Activated B cell treated with CpG ODN at 0.5 μM for 24 hours (primary cell): ENCODE measurements at places on chromosomes 5 and 9.
A peak's percentile ranks its signal among the peaks of the same experiment; 100 is the strongest.

GRCh38 chr9:111815285-111816070, 20.7 kb upstream of the SHOC1 start:
- no peaks in the 10 kb centered on the region for H3K36me3 ChIP-seq
- no peak overlapping the region for H3K27ac ChIP-seq
- H3K27me3 ChIP-seq: no peaks in the 10 kb centered on the region

- no peaks in the 10 kb centered on the region for H3K4me1 ChIP-seq
- H3K27ac ChIP-seq: no peak overlapping the region
- no peak for DNase-seq
These were observed 95.1 kb downstream of the MAP1B start for GRCh38 chr5:72202331-72202825.

DNA sequence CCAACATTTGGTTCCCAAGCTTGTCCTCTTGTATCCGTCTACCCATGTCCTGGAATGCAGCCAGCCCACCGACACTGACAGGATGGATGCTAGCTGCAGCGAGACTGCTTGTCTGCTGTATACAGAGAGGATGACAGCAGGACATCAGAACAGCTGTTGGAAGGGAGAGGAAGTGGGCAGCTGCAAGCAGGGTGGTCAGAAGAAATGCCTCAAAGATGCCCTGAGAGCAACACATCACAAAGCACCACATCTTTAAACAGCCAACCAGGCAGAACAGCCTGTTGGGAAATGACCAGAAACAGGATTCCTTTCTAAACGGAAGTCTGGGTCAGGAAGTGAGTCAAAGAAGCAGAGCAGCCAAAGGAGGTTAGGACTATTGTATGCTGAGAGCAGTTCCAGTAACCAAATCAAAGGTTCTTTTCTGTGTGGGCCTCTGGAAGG, 219.1 kb downstream of the NDUFS4 start:
- H3K36me3 ChIP-seq: no peaks in the 10 kb centered on the region
- no peak overlapping the region for H3K27ac ChIP-seq
- no peak for DNase-seq
- H3K4me3 ChIP-seq: no peak overlapping the region
- no peaks in the 10 kb centered on the region for H3K27me3 ChIP-seq

GRCh38 chr5:158908425-158909220, 191.1 kb downstream of the EBF1 start:
- H3K27ac ChIP-seq: peak overlapping the region; percentile 81
- peaks cover 48% of the 10 kb centered on the region for H3K36me3 ChIP-seq
- DNase-seq: no peak
- peaks cover 98% of the 10 kb centered on the region for H3K4me1 ChIP-seq
- peak overlapping the region; percentile 55 for H3K4me3 ChIP-seq
- H3K27me3 ChIP-seq: no peaks in the 10 kb centered on the region

DNA sequence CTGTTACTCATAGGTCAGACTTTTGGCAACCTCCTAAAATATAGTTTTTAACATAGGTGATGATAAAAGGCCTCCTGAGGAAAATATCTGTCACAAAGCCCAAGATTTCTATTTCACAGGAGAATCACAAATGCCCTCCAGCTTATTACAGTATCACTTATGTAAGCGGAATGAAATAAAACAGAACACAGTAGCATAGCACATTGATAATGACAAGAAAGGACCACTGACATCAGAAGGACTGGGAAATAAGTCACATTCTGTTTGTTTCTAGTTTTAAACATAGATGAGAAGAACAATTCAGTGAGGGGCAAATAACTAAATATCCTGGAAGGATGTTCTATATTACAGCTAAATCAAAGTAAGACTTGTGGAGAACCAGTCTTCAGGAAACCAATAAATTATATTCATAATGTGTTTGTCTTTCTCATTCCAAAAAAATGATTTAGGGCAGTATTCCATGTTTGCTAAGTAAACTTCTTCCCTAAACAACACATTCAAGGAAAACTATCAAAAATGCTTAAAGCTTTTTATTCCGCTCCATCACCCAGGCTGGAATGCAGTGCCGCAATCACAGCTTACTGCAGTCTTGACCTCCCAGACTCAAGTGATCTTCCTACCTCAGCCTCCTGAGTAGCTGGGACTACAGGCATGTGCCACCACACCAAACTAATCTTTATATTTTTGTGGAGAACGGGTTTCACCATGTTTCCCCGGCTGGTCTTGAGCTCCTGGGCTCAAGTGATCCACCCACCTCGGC, 20.8 kb upstream of the CTNNAL1 start:
- H3K27ac ChIP-seq: no peak overlapping the region
- peaks cover 64% of the 10 kb centered on the region for H3K36me3 ChIP-seq
- DNase-seq: no peak
- no peak overlapping the region for H3K4me3 ChIP-seq
- H3K27me3 ChIP-seq: no peaks in the 10 kb centered on the region

DNA sequence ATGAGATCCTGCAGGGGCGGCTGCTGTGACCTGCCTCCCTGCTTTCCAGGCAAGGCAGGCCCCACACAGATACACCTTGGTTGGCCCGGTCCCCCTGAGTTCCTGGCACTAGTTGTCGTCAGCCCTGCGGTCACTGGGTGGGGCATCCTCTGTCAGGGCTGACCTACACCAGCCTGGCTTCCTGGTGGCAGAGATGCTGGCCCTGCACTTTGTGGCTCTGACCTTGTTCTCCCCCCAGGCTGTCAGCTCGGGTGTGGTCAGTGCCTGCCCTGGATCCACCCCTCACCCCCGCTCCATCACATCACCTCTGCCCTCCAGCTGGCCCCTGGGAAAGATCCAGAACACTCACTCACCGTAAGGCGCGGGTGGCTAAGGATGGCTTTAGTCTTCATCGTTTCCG, 74.1 kb downstream of the PHF2 start:
- DNase-seq: no peak
- peaks cover 67% of the 10 kb centered on the region for H3K36me3 ChIP-seq
- H3K27ac ChIP-seq: no peak overlapping the region
- no peak overlapping the region for H3K4me3 ChIP-seq
- no peaks in the 10 kb centered on the region for H3K4me1 ChIP-seq

DNA sequence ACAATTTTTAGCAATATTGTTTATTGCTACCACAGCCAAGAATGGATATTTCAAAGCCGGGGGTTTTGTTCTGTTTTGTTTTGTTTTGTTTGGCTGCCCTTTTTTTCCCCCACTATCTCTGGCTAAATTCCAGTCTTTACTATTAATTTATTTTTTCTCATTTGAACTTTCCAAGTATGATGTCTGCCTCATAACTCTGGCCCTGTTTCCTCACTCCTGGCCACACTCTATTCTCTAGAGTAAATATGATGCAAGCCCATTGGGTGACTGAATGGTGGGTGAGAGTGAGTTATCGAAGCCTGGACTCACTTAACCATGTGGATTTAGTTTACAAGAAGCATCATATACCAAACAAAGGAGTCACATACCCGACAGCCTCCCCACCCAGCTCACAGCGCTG, 41.9 kb downstream of the WDR36 start:
- H3K4me1 ChIP-seq: no peaks in the 10 kb centered on the region
- no peak overlapping the region for H3K4me3 ChIP-seq
- DNase-seq: no peak
- H3K27ac ChIP-seq: no peak overlapping the region
- H3K27me3 ChIP-seq: no peaks in the 10 kb centered on the region
- peaks cover 5% of the 10 kb centered on the region for H3K36me3 ChIP-seq

GRCh38 chr9:8621416-8621815, 821.8 kb upstream of the DMAC1 start:
- DNase-seq: no peak
- no peaks in the 10 kb centered on the region for H3K36me3 ChIP-seq
- H3K4me3 ChIP-seq: no peak overlapping the region
- H3K27me3 ChIP-seq: no peaks in the 10 kb centered on the region
- no peaks in the 10 kb centered on the region for H3K4me1 ChIP-seq
- H3K27ac ChIP-seq: no peak overlapping the region
